Stimulated activated naive CD8-positive, alpha-beta T cell treated with anti-CD3 and anti-CD28 coated beads, Interleukin-15, Interleukin-2, amounts not matched to agents 100 U/mL and 50 U/mL, for 24 hours (primary cell): ENCODE measurements at places on chromosomes 1 and 21.

DNA sequence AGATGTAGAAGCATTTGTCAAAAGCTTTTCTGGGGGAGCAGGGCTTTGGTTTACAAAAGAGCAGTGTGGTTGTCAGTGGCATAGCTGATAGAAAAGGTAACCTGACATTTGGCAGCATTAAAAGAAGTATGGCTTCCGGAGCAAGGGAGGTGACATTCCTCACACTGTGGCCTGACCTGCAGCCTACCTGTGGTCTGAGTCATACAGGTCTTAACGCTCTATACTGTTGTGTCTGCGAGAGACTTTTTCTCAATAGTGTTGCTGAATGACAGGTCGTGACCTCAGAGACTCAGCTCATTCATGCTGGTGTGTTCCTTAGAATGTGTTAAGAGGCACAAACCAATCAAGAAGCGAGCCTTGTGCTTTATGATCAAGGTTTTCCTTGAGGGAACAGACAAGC, 19.3 kb downstream of the PHGDH start:
- no peak for DNase-seq

DNA sequence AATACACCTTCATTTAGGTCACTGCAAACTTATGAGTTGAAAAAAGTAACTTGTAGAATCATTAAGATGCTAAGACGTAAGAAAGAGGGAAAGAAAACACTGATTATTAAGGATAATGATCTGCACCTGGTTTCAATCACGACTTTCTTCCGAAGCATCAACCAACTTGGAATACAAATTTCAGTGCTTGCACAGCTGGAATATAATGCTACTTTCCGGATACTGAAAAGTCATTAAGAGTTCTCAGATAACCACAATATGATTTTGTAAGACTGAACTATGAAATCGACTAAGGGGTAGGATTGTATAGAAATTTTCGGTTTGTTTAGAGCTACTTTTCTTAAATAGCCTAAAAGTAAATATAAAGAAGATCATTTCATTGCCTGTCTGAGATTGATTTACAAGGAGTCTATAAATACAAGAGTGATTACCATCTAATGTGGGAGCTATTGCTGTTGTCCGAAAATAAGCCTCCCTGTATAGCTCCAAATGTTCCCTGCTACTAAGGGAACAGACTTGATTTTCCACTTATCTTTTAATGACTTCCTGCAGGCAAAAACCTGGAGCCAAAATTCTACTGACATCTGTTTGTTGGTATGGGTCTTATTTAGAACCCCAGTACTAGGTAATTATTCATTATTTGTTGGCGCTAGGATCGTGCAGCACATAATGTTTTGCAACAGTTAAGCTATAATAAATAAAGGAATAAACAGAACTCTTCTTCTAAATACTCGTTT, 673.3 kb downstream of the KCNT2 start:
- no peak for DNase-seq

DNA sequence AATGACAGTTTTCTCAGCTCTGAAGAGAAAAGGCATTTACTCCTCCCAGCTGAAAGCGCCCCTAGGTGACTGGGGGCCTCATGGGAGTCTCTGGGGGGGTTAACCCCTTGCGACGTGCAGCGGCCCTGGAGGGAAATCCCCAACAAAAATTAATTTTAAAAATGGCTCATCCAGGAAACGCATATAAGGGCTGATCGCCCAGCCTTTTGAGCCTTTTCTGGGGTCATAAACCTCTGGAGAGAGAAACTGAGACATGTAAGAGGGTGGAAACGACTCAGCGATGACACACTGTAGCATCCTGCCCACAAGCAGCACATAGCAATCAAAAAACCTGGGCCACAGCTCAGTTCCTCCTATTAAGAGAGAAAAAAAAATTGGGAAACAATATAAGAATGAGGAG, 20.4 kb upstream of the HPDL start:
- peak; percentile 68 for DNase-seq

DNA sequence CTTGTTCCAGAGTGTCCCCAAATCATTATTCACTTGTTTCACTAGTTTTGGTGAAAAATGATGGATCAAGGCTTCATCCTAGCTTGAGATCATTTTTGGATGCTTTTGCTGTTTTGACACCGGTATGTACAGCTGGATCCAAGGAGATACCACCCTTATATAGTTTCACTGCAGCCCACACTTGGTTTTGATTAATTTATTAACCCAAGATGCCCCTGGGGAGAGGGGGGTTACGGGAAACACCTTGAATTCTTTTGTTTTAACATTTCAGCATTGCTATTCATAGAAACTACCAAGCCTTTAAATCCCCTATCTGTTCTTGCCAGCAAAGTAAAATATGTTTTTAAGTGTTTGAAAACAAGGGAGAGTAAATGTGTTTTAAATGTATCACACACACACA, 457.7 kb upstream of the RUNX1 start:
- no peak for DNase-seq

DNA sequence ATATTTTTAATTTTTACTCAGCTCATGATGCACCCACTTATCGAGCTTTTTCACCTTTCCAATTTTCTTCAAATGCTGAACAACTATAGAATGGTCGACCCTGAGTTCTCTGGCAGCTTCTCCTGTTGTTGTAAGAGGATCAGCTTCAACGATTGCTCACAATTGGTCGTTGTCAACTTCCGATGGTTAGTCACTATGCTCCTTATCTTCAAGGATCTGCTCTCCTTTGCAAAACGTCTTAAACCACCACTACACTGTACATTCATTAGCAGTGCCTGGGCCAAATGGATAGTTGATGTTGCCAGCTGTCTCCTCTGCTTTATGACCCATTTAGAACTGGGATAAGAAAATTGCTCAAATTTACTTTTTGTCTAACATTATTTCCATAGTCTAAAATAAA, 385.9 kb upstream of the LYPLAL1 start:
- no peak for DNase-seq

DNA sequence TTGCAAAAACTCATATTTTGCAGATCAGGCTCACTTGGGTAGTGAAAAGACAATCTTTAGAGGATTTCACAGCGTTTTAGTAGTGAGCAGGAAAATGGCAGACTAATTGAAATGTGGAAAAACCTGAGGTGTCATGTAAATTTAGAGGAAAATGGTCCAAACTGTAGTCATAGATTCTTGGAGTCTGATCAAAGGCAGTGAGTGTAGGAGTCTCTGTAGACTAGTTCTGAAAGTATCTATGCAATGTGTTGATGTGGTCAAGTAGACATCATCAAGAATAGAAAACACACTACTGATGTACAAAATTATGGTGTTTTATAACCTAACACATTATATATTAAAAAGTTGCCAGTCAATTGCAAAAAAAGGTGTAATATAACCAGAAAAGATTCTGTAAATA, 143.2 kb upstream of the C1orf105 start:
- no peak for DNase-seq

DNA sequence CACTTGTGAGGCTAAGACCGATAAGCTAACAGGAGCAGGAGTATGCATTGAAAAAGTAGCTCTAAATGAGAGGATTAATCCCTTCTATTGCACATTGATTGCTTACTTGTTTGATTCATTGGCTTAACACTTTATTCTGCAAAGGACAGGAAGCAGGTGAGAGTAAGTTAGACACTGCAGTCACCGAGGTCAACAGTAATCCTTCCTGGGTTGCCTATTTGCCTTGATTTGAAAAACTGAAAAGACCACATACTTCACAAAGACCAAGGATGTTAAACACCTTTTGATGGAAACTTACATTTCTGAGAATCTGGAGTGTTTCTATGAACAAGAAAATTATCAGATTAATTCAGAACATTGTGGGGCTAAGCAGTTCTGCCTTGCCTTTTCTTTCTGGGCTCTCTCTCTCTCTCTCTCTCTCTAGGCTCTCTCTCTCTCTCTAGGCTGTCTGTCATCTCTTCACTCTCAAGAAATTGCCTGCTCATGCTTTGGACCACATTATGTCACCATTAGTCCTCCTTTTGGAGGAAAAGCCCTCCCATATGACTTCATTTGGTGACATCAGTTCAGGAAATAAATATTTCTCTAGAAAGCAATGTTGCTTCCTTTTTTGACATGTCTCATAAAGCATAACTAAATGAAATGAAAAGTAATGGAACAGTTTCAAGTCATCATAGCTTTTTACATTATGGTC, 103.8 kb downstream of the TNFSF18 start:
- DNase-seq = no peak

DNA sequence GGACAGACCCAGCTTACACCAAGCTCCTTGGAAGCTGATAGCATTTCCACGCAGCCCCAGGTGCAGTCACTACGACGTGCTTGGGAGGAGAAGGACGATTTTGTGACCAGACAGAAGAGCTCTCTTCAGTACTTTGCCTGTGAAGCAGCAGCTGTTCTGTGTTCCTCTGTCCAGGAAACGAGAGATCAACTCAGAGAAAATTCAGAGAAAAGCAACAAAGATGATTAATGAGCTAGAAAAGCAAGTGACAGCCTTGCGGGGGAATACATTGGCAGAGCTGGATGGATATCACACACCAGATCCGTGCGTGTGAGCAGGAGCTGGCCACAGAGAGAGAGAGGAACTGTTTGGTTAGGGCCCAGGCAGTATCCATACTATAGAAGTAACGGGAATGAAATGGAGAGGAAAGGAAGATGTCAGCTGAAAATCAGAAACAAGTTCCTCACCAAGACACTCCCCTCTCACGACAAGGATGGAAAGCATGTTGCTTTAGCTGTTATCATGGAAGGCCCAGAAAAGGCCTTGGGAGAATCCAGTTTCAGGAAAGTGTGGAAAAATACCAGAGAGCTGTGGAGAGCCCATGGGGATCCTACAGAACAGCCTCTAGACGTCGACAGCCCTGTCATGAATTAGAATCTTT, 106.2 kb downstream of the TOMM20 start:
- no peak for DNase-seq

GRCh38 chr1:93979718-93980319, 70.6 kb upstream of the GCLM start:
- DNase-seq = no peak

DNA sequence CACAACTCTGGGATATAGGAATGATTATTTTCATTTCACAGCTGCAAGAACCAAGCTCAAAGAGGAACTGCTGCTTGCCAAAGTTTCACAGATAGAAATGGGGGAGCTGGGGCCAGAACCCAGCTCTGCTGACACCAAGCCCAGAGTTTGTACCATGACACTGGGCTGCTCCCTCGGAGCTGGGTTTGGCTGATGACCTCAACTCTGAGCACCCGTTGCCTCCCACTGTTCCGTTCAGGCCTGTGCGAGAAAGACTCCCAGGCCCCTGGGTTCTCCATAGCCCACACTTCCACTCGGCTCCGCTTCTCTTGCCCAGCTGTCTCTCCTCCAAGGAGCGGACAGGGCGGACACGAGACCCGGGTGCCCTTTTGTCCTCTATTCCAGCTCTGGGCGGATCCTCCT, 55.2 kb downstream of the NGF start:
- DNase-seq = no peak

DNA sequence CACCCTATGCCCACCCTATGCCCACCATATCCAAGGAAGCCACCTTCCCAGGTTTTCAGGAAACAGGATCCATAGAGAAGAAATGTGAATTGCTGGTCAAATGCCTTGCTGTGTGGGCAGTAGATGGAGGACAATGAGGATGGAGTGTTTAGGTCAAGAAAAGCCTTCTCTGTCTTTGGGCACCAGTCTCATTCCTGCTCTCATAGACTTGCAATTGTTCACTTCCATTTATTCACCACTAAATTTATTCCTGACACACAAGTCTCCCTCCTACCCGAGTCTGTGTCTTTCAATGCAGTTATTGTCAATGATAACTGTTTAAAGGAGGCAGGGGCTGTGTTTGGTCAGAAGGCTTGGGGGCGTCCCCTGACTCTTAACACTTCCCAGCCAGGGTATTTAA, 48.0 kb upstream of the ITPKB start:
- no peak for DNase-seq

DNA sequence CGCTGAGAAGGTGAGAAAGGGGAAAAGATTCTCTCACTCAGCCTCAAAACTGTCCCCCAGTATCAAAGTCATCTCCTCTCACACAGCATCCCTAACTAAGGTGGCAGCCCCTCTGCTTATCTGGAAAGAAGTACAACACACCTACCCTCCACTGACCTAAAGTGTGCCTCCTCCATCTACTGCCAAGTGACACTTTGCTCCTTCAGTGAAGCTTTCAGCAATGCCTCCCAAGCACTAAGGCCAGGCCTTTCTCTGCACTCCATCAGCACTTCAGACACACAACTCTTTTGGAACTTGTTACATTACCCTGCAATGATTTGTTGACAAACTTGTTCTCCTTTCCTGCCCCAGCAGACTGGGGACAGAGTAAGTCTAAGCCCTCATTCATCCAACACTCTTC, 1.4 kb downstream of the SH3BP5L start:
- DNase-seq = no peak

- DNase-seq = no peak
These were observed 11.5 kb downstream of the GPR3 start for GRCh38 chr1:27403931-27404330.

DNA sequence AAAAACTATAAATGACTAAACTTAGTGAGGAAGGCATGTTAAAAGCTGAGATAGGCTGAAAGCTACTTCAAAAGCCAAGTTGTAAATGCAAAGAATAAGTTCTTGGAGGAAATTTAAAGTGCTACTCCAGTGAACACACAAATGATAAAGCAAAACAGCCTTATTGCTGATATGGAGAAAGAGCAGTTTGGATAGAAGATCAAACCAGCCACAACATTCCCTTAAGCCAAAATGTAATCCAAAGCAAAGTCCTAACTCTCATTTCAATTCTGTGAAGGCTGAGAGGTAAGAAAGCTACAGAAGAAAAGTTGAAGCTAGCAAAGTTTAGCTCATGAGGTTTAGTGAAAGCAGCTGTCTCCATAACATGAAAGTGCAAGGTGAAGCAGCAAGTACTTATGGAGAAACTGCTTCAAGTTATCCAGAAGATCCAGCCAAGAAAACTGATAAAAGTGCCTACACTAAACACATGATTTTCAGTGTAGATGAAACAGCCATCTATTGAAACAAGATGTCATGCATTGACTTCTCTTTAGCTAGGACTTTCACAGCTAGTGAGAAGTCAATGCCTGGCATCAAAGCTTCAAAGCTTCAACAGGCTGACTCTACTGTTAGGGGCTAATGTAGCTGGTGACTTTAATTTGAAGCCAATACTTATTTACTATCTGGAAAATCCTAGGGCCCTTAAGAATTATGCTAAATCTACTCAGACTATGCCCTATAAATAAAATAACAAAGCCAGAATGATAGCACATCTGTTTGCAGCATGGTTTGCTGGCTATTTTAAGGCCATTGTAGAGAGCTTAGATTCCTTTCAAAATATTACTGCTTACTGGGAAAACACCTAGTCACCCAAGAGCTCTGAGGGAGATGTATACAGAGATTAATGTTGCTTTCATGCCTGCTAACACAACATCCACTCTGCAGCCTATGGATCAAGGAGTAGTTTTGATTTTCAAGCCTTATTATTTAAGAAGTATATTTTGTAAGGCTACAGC, 188.6 kb downstream of the EIF4G3 start:
- DNase-seq = no peak

- DNase-seq = no peak
These were observed 6.5 kb upstream of the TFF2 start for GRCh38 chr21:42357307-42357706.

- no peak for DNase-seq
These were observed 24.6 kb downstream of the PROX1 start for GRCh38 chr1:214012418-214012817.

DNA sequence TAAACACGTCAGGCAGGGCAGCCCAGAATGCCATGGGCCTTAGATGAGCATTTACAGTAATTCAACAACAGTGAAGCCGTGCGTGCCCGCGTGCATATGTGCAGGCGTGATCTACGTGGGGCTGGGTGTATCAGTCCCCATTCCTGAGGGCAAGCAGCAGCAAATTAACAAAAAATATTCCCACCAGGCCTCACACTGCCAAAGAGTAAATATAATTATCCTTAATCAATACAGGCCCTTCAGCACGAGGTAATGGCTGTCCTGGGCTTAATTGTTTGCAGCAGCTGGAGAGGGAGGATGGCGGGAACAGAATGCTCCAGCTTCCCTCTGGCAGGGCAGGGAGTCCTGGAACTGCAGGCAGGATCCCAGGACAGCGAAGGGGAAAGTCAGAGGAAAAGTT, 91.8 kb downstream of the DDX20 start:
- DNase-seq = no peak
